Stimulated activated naive CD4-positive, alpha-beta T cell (primary cell): ENCODE measurements at places on chromosomes 2 and 18.

- no peak for DNase-seq
Measured at GRCh38 chr2:172964511-172965139, 111.0 kb upstream of the MAP3K20 start.

DNA sequence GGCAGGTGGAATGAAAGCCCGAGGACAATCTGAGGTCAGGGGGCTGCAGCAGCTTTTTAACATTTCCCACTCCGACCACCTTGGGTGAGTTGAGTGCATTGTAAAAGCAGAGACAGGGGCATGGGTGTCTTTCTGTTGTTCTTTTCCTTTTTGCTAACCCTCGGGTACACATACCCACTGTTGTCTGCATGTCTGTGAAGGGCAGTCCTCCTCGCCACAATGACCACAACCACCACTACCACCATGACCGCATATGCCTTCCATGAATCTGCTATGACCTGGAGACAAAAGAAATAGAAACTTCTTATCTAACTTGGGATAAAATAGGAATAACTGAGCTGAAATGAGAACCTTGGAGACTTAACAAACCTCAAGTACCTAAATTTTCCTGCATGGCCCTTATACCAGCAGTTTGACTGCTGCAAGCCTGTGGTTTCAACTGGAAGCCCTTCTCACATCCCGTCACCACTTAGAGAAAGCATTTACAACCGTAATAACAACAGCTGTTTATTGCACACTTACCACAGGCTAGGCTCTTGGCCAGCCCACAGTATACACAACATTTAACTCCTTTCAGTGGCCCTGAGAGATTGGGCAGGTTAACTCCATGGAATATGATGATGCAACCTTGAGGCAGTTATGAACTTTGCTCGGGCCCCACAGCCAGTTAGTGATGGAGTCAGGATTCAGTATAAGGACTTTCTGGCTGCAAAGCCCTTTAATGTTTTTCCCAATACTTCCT lies 80.3 kb downstream of the GYPC start:
- DNase-seq = no peak

DNA sequence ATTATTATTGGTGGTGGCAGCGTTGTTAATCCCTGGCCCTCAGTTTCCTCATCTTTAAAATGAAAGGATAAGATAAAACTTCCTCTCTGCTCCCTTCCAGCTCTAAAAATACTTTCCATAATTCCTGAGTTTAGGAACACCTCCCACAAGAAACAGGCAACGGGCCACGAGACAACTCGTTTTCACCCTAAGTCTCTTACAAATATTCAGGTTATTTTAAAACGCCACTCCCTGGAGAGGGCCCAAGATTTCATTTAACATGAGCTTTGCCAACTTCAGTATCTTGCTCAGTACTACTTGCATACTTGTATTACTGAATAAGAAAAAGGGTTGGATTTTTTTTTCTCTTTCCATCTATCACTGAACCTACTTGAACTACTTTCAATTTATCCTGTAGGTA lies 611.1 kb upstream of the FANCL start:
- DNase-seq = no peak

DNA sequence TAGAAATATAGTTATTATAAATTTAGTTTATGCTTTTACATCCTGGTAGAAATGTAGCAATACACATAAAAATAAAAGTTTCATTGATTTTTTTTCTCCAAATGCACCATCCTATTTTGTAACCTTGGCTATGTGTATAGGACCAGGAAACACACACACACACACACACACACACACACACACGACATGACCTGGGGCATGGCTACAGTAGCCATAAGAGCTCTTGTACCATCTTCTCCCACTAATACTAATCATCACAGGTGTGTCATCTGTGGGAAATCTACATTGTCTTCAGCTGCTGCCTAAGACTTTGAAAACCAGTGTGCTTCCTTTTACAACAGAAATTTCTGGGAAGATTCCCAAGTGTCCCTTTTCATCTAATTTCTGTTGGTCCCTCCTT lies 144.3 kb downstream of the MCFD2 start:
- DNase-seq = no peak

DNA sequence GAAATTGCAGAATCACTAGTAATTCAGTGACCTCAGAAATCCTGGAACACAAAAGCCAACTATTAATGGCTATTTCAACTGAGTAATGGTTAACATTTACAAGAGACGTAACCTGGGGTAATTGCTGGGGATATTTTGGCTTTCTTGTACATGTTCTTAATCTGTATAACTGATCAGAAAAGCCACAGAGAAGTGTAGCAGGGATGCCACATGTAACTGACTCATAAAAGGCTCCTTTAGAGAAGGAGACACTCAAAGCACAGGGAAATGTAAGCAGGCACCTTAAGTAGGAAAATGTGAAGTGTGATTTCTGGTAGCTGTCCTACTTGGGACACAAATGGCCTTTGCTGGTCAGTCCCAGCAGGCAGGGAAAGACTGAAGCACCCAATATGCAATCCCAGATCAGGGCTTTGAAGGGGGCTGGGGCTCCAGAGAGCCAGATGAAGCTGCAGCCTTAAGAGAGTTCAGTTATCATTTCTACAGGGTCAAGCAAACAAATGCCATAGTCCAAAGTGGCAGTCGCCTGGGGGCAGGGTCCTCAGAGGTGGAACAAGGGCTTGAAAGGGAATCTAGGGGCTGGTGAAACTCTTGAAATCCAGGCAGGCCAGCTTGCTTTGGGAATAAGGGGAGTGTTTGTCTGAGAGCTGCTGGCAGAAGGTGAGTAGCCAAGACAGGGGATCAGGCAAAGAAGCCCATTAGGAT lies 7.2 kb upstream of the SPOPL start:
- DNase-seq = no peak

DNA sequence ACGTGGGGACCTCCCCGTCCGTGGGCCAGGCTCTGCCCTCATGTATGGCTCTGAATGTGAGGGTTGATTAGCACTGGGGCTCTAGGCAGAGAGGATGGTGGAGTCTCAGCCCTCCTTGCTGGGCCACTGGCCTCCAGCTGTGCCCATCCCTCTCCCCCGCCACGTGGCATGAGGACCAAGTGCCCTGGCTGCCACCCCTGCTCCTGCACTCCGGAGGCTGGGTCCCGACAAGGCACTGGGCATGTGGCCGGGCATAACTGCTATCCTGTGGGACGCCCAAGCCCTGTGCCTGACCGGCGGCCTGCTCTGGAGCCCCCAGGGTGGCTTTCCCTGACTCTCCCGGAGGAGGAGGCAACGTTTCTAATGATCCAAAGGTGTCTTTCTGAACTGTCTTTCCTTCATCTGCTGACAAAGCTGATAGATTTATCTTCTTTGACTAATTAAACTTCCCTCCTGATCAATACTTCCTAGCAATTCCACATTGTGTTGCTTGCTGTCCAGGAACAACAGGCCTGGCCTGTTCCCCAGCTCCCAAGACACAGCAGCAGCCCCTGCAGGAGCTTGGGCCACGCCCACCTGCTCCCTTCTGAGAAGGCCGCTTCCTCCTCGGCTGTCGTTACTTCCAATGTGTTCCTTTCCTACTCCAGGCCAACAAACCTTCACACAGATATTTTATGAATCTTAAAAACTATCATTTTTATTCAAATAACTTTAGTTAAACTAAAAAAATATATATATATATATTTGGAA lies 132.0 kb downstream of the SNTG2 start:
- no peak for DNase-seq

GRCh38 chr2:10221976-10222870 lies 80.5 kb upstream of the HPCAL1 start:
- DNase-seq = no peak

DNA sequence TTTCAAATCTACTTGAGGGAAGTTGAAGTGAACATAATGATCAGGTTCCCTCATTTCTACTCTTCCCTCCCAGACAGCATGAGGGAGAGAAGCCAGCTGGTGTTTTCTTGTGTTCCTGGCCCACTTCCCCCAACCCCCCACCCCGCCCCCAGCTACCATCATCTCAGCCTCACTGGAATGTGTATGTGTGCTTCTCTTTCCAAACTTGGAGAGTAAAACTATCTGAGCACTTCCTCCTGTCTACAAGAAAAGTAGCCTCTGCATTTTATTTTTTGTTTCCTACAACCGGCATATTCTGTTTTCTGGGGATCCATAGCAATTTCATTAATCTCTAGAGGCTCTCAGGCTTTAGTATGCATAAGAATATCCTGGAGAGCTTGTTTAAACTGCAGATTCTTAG lies 53.6 kb upstream of the GRHL1 start:
- DNase-seq = no peak

DNA sequence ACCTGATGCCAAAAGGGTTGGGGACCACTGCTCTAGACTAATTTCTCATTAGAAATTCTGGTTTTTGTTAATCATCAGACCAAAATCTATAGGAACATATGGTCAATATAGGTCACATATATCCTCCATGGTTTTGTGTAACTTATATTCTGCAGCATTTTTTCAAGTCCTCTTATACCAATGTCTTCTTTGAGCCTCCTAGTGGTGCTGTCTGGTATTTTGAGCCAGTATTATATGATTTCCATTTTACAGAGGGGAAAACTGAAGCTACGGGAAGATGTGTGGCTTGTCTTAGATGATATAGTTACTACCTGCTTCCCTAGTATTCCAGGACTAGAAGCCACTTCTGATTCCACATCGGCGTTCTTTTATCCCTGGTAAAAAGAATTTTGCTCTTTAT lies 13.8 kb downstream of the MAPK4 start:
- DNase-seq = no peak
